ENCODE measurements at places on chromosomes 12 and 14. TPM values are rescaled to one million over a fixed set of nuclear protein-coding genes. Genes with fewer than 3 reads are reported as not detected.

The MFAP5 gene
- total RNA-seq: 0.86 TPM

The ARHGAP9 gene
- total RNA-seq: 2.3 TPM

The IFNG-AS1 gene
- not detected for total RNA-seq

The BCL7A gene
- total RNA-seq: 12.7 TPM

The PLA2G1B gene
- total RNA-seq: not detected

The CLEC4D gene
- total RNA-seq: not detected

The EMP1 gene
- 0.65 TPM for total RNA-seq

DNA sequence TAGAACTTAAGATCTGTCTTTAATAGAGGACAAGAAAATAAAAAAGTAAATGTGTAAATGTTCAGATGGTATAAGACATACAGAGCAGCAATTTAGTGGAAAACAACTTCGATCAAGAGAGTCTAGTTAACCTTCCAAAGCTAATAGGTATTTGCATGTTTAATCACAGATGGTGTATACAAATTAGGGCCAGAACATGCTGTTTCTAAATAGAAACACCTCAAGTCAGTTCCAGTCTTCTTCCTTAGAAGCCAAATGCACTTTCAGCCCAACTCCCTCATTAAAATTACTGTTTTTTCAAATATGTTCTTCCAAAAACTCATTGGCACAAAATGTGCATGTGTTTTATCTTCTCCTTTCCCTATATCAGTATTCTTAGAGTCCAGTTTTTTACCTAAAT is 604.4 kb downstream of the SLC6A15 start:
- no peaks in the 10 kb centered on the region for H3K4me1 ChIP-seq
- H3K4me3 ChIP-seq: no peak overlapping the region
- DNase-seq: no peak
- H3K27me3 ChIP-seq: no peaks in the 10 kb centered on the region
- no peak overlapping the region for H3K27ac ChIP-seq

- no peaks in the 10 kb centered on the region for H3K36me3 ChIP-seq
- DNase-seq: no peak
- no peaks in the 10 kb centered on the region for H3K4me1 ChIP-seq
- H3K27ac ChIP-seq: no peak overlapping the region
These were observed 212.2 kb downstream of the KIF26A start for GRCh38 chr14:104350463-104351185.

- DNase-seq: no peak
- no peaks in the 10 kb centered on the region for H3K36me3 ChIP-seq
- H3K4me3 ChIP-seq: no peak overlapping the region
- H3K27me3 ChIP-seq: no peaks in the 10 kb centered on the region
These were observed 89.0 kb upstream of the BCL11B start for GRCh38 chr14:99360774-99361595.

DNA sequence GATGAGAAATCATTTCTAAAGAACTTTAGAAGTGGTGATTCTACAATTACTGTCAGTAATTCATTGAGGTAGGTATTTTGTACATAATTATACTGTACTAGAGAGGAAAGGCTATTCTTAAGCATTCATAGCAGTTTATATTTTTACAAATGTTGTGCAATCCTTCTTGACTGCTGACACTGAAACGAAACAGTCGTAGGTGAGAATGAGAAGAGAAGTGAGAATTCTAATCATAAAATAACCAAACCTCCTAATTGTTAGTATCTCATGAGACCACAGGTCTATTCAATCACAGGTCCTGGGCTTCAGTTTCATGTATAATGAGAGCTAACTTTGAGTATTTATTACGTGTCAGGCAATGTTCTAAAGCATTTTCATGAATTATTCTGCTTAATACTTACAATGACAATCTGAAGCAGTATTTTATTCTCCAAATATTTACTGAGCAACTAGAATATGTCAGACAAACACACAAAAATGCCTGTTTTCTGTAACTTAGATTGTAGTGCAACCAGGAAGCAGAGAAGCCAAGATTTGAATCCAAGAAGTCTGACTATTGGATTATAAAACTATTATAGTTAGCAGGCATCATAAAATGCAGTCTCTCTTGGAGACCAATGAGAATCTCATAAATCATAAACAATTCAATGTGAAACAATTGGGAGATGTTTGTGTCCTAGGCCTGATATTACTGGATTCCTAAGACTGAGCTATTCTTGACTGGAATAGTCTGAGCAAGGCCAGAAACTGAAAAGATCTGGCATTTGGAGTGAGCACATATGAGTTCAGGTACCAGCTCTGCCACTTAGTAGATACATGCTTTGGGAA is 24.3 kb downstream of the RERG start:
- no peak overlapping the region for H3K4me3 ChIP-seq
- no peaks in the 10 kb centered on the region for H3K4me1 ChIP-seq
- H3K27ac ChIP-seq: no peak overlapping the region
- no peaks in the 10 kb centered on the region for H3K27me3 ChIP-seq
- no peak for DNase-seq

DNA sequence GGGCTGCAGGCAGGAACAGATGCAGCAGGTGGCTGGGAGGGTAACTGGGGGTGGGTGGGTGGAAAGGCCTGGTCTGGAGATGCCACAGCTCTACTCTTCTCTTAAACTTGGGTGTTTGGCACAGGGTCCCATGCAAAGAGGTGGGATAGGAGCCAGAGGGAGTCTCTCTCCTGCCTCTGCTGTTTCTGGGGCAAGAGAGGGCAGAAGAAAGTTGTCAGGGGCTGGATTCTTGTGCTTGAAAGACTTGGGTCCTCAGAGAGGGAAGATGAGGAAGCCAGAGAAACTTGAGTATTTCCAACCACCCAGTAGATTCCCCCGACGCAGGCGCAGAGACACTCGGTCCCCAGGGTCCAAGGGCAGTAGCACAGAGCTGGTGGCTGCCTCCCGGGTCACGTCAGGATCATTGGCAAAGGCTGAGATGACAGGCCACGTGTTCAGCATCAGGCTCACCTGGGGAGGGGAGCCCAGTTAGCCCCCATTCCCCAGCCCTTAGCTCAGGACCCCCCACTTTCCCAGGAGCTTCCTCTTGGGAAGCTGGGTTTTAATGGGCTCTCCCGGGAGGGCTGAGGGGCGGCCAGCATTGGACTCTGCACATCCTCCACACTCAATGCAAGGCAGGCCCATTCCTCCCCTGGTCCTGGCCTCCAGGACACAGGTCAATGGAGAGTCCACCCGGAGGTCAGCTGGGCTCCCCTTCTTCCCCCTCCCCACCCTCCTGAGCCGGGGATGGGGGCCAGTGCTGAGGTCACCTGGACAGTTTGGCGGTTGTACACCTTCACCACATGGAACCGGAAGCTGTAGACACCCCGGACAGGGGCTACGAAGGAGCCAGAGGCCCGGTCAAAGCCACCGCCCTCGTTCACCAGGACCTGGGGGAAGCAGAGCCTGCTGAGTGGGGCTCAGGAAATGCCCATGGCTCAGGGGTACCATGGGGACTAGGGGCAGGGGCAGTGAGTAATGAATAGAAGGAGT is 1.6 kb downstream of the CBLN3 start:
- H3K4me3 ChIP-seq: no peak overlapping the region
- H3K27ac ChIP-seq: no peak overlapping the region
- no peaks in the 10 kb centered on the region for H3K36me3 ChIP-seq
- H3K27me3 ChIP-seq: no peaks in the 10 kb centered on the region
- peaks cover 11% of the 10 kb centered on the region for H3K4me1 ChIP-seq

DNA sequence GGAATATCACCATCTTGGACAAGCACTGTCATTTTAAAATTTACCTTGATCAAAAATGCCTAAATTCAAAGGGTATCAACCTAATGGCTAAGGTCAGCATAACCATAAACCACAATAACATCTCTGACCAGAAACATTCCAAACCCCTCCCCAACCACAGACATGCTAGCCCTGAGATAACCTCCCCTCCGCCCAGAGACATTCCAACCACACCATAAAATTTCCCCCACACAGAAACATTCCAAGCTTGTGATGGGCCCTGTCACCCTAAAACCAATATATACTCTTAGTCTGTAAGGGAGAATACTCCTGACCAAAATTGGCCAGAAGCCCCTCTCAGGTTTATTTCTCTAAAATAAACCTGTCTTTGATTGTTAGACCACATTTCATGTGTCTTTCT is 17.7 kb downstream of the EPYC start:
- no peaks in the 10 kb centered on the region for H3K36me3 ChIP-seq
- no peak overlapping the region for H3K4me3 ChIP-seq
- no peak for DNase-seq
- peaks cover 4% of the 10 kb centered on the region for H3K4me1 ChIP-seq
- no peak overlapping the region for H3K27ac ChIP-seq

DNA sequence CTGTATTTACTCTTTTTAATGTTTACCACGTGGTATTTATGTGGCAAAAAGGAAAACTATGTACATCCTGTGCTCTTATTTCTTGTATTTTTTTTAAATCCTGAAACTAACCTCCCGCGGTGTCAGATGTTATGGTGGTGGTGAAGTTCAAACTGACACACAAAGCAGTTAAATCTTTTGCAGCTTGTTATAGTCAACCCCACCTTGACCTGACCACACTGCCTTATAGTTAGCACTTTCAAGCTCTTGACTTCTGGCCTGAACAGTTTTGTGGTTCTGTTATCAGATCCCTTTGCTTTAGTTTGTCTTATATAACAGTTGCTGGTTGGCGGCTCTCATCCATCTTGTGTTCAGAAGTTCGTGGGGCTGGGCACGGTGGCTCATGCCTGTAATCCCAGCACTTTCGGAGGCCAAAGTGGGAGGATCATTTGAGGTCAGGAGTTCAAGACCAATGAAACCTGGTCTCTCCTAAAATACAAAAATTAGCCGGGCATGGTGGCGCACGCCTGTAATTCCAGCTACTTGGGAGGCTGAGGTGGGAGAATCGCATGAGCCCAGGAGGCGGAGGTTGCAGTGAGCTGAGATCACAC is 2.1 kb downstream of the UNG start:
- H3K27me3 ChIP-seq: no peaks in the 10 kb centered on the region
- H3K27ac ChIP-seq: no peak overlapping the region
- DNase-seq: no peak

DNA sequence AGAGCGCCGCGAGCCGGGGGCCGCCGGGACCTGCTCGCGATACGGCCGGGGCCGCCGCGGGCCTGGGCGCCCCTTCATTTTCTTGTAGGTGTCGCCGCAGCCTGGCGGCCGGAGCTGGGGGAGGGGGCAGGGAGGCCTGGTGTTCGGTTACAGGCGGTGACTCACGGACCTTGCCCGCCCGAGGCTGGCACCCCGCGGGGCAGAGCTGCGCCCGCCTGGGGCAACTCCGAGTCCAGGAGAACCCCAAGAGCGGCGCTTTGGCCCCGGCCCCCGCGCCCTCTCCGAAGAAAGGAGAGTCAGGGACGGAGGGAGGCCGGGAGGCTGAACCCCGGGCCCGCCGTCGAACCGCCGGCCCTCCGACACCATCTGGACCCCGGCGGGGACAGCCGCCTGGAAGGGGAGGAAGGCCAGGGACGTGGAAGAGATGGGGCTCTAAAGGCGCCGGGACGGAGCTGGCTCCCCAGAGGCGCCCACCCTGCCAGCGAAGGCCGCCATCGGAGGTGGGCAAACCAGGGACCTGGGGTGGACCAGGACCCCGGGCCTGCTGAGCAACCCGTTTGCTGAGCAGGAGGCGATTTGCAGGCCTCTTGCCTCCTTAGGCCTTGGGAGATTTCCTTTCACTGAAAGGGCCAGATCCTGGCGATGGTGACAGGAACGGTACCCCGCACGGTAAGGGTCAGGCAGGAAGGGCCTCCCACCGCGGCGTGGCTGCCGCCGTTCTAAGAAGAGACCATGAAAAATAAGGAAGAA is 843 bp upstream of the NUAK1 start:
- no peaks in the 10 kb centered on the region for H3K36me3 ChIP-seq
- peak overlapping the region; percentile 80 for H3K4me3 ChIP-seq
- H3K27ac ChIP-seq: peak overlapping the region; percentile 88
- peaks cover 11% of the 10 kb centered on the region for H3K4me1 ChIP-seq

GRCh38 chr14:85359505-85359904 is 170.4 kb upstream of the FLRT2 start:
- H3K4me1 ChIP-seq: no peaks in the 10 kb centered on the region
- H3K36me3 ChIP-seq: no peaks in the 10 kb centered on the region
- H3K4me3 ChIP-seq: no peak overlapping the region
- no peaks in the 10 kb centered on the region for H3K27me3 ChIP-seq

DNA sequence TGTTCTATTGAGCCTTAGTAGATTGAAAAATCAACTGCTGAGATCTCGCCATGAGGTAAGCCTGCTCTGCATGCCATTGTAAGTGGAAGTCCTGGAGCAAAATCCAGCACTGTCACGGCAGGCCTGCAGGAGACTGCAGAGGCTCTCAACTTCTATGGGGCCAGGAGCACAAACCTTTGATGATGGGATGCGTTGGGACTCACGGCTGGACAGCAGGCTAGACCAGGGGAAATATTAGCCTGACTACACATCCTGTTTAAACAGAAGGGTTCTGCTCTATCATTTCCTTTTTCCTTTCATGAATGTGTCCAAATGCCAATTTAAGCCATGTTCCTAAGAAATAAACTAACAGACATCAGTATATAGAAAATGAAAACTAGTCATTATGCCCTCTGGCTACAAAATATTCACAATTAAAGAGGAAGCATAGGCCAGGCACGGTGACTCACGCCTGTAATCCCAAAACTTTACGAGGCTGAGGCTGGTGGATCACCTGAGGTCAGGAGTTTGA is 33.9 kb upstream of the RASSF8 start:
- H3K27me3 ChIP-seq: no peaks in the 10 kb centered on the region
- no peak overlapping the region for H3K27ac ChIP-seq
- DNase-seq: no peak
- no peaks in the 10 kb centered on the region for H3K4me1 ChIP-seq

- DNase-seq: no peak
- H3K4me3 ChIP-seq: no peak overlapping the region
- H3K27ac ChIP-seq: no peak overlapping the region
These were observed 230.7 kb downstream of the BCL11B start for GRCh38 chr14:99041141-99041819.

GRCh38 chr14:37167151-37168047 is 5.0 kb downstream of the SLC25A21 start:
- peaks cover 21% of the 10 kb centered on the region for H3K4me1 ChIP-seq
- H3K27me3 ChIP-seq: no peaks in the 10 kb centered on the region
- H3K4me3 ChIP-seq: no peak overlapping the region
- no peaks in the 10 kb centered on the region for H3K36me3 ChIP-seq

DNA sequence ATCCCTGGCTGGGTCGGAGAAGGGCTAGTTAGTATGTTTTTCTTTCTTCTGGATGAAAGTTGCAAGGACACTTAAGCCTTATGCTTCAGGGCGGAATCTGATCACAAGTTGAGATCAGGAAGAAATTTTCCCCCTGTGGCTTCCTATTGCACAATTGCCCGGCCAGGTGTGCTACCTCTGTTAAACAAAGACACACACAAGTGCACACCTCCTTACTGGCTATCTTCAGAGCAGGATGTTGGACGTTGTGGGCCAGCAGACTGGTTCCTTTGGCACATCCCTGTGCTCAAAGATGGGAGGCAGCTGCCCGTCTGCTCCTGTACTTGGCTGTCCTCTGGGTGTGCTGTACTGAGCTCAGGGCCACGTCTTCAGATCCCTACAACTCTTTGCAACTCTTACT is 19.1 kb downstream of the ETV6 start:
- H3K4me1 ChIP-seq: peaks cover 26% of the 10 kb centered on the region
- H3K4me3 ChIP-seq: no peak overlapping the region
- H3K27me3 ChIP-seq: no peaks in the 10 kb centered on the region
- no peak overlapping the region for H3K27ac ChIP-seq

- no peak for DNase-seq
- no peaks in the 10 kb centered on the region for H3K36me3 ChIP-seq
- H3K27me3 ChIP-seq: peaks cover 79% of the 10 kb centered on the region
These were observed 3.0 kb downstream of the SSTR1 start for GRCh38 chr14:38210587-38211216.
